ENCODE measurements at places on chromosomes 2 and 18.

DNA sequence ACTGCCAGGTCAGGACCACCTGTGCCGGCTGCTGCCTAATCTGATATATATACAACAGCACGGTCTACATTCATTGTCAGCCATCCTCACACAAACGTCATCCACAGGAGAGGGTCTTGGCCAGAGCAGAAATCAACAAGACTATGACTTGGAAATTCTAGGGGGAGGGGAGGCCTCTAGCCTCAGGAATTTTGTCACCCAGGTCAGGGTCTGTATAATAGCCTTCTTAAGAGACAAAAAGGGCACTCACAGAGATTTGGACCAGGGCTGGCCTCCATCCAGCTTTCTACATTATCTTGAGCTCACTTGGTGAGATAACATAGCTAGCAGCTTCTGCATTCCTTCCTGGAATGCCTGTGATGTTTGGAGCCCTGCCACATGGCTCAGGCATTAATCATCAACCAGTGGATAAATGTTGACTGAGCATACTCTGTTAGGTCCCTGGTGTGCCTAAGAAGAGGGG, 50.4 kb upstream of the CTIF start:
- peak; percentile 91 for DNase-seq

DNA sequence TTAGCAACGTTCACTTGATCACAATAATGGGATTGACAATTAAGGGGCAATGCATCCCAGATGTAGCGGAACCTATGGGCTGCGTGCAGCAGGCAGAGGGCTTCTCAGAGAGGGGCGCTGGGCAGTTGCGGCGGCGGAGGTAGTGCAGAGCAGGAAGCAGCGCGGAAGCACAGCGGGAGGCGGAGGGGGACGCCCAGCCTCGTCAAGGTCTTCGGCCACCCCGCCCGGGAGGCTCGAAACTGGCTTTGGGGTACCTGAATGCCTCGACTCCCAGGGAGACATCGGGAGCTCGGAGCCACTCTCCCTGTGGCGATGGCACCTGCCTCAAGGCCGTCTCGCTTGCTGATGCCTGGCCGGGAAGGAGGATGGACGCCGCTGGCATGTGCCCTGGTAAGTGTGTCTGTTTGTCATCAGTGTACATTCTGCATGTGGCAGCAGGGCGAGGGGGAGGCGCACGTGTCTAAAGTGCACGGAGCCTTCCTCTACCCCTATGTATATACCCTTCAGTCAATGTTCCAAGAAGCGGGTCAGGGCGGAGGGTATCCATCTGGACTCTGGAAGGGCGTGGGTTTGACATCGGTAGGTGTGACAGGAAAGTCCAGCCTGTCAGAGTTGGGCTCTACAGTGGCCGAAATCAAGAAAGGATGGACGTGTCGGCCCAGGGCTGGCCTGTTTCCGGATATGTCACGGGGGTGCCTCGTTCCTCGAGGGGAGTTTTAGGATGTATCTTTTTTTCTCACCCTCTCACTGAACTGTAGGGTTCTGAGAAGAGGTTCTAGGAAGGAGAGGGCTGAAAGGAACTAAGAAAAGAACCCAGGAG, 7.5 kb upstream of the SP9 start:
- no peak for DNase-seq

DNA sequence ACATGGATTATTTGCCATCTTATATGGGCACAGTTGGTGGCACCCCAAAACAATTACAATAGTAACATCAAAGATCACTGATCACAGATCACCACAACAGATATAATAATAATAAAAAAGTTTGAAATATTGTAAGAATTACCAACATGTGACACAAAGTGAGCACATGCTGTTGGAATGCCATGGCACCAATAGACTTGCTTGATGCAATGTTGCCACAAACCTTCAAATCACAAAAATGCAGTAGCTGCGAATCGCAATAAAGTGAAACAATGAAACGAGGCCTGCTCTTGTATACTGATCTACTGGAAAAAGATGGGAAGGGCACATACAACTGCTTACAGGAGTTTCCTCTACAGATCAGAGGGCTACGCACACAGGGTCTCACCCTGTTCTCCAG, 32.2 kb upstream of the AMMECR1L start:
- DNase-seq = peak; percentile 51

- DNase-seq = peak; percentile 48
Observed at GRCh38 chr2:120174963-120175581, 48.1 kb downstream of the TMEM185B start.

DNA sequence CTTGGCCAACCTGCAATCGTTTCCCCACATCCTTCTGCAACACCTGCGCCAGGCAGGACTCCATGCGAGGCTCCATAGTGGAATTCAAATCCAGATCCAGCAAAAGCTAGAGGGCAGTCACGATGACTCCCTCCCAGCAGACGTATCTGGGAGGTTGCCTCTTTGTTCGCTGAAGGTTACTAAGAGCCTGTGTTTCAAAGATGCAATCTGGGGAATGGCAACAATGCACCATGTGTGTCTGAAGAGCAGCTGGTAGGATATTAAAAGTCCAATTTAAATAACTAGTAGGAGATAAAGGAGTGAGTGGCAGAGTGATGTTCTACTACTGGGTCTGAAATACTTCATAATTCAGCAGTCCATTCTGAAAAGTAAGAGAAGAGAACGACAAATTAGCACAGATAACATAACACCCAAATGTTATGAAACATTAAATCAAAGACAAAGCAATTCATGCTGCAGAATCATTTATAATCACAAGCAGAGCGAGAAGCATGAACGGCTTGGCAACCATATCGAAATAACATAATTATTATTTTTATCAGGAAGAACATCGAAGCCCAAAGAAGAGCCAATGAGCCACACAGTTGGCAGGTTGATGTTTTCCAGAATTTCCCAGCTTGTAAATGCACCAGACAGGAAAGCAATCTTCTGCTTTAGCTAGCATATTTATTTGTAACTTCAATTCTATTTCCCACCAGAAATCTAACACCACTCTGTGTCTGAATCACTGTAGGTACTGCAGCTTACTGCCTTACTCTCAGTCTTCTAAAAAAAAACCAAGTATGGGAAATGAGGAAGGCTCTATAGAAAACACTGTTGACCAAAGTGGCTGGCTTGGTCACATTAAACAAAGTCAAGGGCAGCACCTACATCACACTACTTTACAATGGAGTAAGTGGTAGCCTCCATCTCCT, 43.2 kb downstream of the CLASP1 start:
- no peak for DNase-seq

DNA sequence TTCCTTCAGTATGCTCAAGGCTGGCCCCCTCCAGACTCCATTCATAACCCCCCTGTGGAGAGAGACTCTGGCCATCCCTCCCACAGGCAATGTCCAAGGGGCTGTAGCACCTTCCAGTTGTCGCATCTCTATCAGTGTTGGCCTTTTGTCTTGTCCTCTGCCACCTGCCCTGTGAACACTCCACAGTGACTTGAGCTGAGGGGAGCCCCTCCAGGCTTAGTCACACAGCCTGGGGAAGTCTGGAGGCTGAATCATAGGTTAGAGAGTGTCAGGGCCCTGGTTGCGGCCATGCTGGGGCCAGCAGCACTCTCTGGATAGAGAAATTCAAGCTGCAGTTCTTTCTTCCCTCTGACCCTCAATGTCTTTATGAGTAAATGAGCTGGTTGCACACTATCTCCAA, 64.7 kb downstream of the GYPC start:
- DNase-seq = no peak

Data from foreskin fibroblast (primary cell).